ENCODE measurements at places on chromosomes 7 and 10. TPM values are rescaled to one million over a fixed set of nuclear protein-coding genes. Genes with fewer than 3 reads are reported as not detected.

TEX36 gene
- not detected for total RNA-seq

DNA sequence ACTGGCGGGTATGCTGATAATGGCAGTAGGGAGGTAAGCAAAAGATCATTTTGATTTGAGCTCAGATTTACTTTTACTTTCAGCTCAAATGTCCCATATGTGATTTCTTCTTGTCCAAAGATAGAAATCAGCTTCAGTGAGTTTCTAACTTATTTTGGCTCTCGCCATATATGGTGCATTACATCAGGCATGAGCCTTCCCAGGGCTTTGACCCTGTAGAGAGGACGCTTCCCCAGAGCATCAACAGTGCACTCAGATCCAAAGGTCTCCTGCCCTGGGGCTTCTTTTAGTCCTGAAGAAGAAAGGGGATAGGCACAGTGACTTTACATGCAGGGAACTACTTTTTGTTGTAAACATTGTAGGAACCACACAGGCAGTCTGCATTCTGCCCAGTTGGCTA, 128.6 kb upstream of the PDLIM1 start:
- DNase-seq: no peak
- peaks cover 100% of the 10 kb centered on the region for H3K4me1 ChIP-seq

- no peak overlapping the region for H3K27ac ChIP-seq
- no peak overlapping the region for H3K4me3 ChIP-seq
- H3K4me1 ChIP-seq: no peaks in the 10 kb centered on the region
- no peaks in the 10 kb centered on the region for H3K36me3 ChIP-seq
Measured at GRCh38 chr10:115795964-115796363, 477.0 kb downstream of the GFRA1 start.

GRCh38 chr10:127189226-127189625, 7.2 kb downstream of the INSYN2A start:
- peaks cover 6% of the 10 kb centered on the region for H3K4me1 ChIP-seq
- peaks cover 12% of the 10 kb centered on the region for H3K27me3 ChIP-seq
- DNase-seq: no peak
- no peak overlapping the region for H3K27ac ChIP-seq
- no peak overlapping the region for H3K4me3 ChIP-seq

ZNF722 gene
- total RNA-seq: not detected

DNA sequence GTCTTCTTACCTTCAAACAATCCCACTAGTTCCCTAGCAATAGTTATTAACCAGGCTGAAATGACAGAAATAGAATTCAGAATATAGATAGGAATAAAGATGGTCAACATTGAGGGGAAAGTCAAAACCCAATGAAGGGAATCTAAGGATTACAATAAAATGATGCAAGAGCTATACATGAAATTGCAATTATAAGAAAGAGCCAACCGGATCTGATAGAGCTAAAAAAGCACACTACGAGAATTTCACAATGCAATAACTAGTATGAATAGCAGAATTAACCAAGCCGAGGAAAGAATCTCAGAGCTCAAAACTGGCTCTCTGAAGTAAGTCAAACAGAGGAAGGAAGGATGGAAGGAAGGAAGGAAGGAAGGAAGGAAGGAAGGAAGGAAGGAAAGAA, 288.7 kb upstream of the KCND2 start:
- H3K4me1 ChIP-seq: no peaks in the 10 kb centered on the region
- H3K4me3 ChIP-seq: no peak overlapping the region
- no peak overlapping the region for H3K27ac ChIP-seq
- H3K27me3 ChIP-seq: no peaks in the 10 kb centered on the region
- H3K36me3 ChIP-seq: no peaks in the 10 kb centered on the region
- DNase-seq: no peak

KCNIP2 gene
- 0.33 TPM for total RNA-seq

TNRC18 gene
- total RNA-seq: 175 TPM

LEP gene
- not detected for total RNA-seq

GRCh38 chr10:70053841-70054288, 1.2 kb downstream of the MACROH2A2 start:
- no peaks in the 10 kb centered on the region for H3K27me3 ChIP-seq
- no peak for DNase-seq
- peak overlapping the region; percentile 75 for H3K4me3 ChIP-seq
- peak overlapping the region; percentile 76 for H3K27ac ChIP-seq
- H3K36me3 ChIP-seq: no peaks in the 10 kb centered on the region
- no peaks in the 10 kb centered on the region for H3K4me1 ChIP-seq

GRCh38 chr10:129222436-129222835, 244.6 kb upstream of the MGMT start:
- DNase-seq: no peak
- no peaks in the 10 kb centered on the region for H3K36me3 ChIP-seq
- no peak overlapping the region for H3K27ac ChIP-seq
- H3K27me3 ChIP-seq: no peaks in the 10 kb centered on the region
- H3K4me1 ChIP-seq: no peaks in the 10 kb centered on the region

GRCh38 chr7:34842782-34843181, 184.8 kb downstream of the NPSR1 start:
- no peak overlapping the region for H3K27ac ChIP-seq
- H3K4me1 ChIP-seq: no peaks in the 10 kb centered on the region
- H3K36me3 ChIP-seq: no peaks in the 10 kb centered on the region
- DNase-seq: peak; percentile 83

- H3K27me3 ChIP-seq: no peaks in the 10 kb centered on the region
- no peak overlapping the region for H3K4me3 ChIP-seq
- no peak for DNase-seq
- H3K36me3 ChIP-seq: no peaks in the 10 kb centered on the region
- no peak overlapping the region for H3K27ac ChIP-seq
Measured at GRCh38 chr10:58307676-58308075, 27.1 kb upstream of the UBE2D1 start.

- no peak overlapping the region for H3K27ac ChIP-seq
- peaks cover 28% of the 10 kb centered on the region for H3K27me3 ChIP-seq
- H3K4me3 ChIP-seq: no peak overlapping the region
- DNase-seq: no peak
- peaks cover 41% of the 10 kb centered on the region for H3K4me1 ChIP-seq
- no peaks in the 10 kb centered on the region for H3K36me3 ChIP-seq
Measured at GRCh38 chr7:151011097-151011409, 13.2 kb downstream of the ATG9B start.

DNA sequence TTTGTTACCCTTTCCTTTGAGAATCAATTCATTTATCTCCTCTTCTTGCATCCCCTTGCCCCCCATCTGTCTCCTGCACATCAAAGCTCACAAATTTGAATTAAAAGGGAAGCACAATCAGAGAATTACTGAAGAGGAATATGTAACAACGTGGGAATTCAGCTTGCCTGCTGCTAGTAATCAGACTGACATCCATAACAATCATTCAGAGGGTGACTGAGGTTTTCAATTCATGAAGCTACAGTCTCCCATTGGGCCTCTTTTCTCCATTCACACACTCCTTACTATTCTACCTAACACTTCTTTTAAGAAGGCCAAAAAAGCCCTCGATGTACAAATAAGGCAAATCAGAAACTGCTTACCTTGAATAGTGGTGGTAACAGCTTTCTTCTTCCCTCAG, 24.3 kb upstream of the DNA2 start:
- H3K27me3 ChIP-seq: no peaks in the 10 kb centered on the region
- DNase-seq: no peak
- H3K27ac ChIP-seq: no peak overlapping the region
- H3K4me3 ChIP-seq: no peak overlapping the region

GRCh38 chr10:86178401-86179152, 188.0 kb downstream of the GRID1 start:
- H3K27me3 ChIP-seq: no peaks in the 10 kb centered on the region
- no peaks in the 10 kb centered on the region for H3K36me3 ChIP-seq
- no peaks in the 10 kb centered on the region for H3K4me1 ChIP-seq
- no peak overlapping the region for H3K4me3 ChIP-seq
- H3K27ac ChIP-seq: no peak overlapping the region

DNA sequence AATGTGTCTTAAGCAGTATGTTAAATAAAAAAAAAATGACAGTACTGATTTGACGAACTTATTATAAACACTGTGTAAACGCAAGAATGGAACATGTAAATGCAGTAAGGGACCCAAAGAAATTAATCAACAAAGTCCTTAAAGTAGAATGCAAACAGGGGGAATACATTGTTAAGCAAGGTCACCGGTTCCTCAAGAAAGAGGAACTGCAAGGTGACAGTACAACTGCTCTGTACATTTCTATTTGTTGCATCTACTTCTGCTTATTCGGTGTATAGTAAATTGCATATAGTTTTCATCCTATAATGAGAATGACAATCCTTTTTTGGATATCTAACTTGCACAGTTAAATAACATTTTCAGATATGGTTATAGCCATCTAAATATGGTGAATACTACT, 387.0 kb upstream of the SEMA3D start:
- H3K4me3 ChIP-seq: no peak overlapping the region
- H3K27me3 ChIP-seq: no peaks in the 10 kb centered on the region
- no peak overlapping the region for H3K27ac ChIP-seq
- no peaks in the 10 kb centered on the region for H3K36me3 ChIP-seq

GRCh38 chr10:26540601-26541000, 102.5 kb downstream of the APBB1IP start:
- H3K27ac ChIP-seq: no peak overlapping the region
- H3K36me3 ChIP-seq: no peaks in the 10 kb centered on the region
- no peaks in the 10 kb centered on the region for H3K27me3 ChIP-seq
- H3K4me3 ChIP-seq: no peak overlapping the region
- DNase-seq: no peak

IKZF5 gene
- total RNA-seq: 12.0 TPM

GRCh38 chr10:126210051-126210651, 178.1 kb downstream of the ADAM12 start:
- no peaks in the 10 kb centered on the region for H3K36me3 ChIP-seq
- H3K4me3 ChIP-seq: no peak overlapping the region
- no peaks in the 10 kb centered on the region for H3K27me3 ChIP-seq
- no peak for DNase-seq

GRCh38 chr10:89258881-89259280, 7.3 kb upstream of the LIPA start:
- H3K4me3 ChIP-seq: no peak overlapping the region
- no peak overlapping the region for H3K27ac ChIP-seq
- peaks cover 3% of the 10 kb centered on the region for H3K4me1 ChIP-seq

- peaks cover 67% of the 10 kb centered on the region for H3K36me3 ChIP-seq
- H3K27ac ChIP-seq: no peak overlapping the region
- H3K4me1 ChIP-seq: peaks cover 15% of the 10 kb centered on the region
- no peak for DNase-seq
Measured at GRCh38 chr7:44113764-44114354, 9.5 kb downstream of the POLD2 start.

CPA2 gene
- total RNA-seq: not detected

DNA sequence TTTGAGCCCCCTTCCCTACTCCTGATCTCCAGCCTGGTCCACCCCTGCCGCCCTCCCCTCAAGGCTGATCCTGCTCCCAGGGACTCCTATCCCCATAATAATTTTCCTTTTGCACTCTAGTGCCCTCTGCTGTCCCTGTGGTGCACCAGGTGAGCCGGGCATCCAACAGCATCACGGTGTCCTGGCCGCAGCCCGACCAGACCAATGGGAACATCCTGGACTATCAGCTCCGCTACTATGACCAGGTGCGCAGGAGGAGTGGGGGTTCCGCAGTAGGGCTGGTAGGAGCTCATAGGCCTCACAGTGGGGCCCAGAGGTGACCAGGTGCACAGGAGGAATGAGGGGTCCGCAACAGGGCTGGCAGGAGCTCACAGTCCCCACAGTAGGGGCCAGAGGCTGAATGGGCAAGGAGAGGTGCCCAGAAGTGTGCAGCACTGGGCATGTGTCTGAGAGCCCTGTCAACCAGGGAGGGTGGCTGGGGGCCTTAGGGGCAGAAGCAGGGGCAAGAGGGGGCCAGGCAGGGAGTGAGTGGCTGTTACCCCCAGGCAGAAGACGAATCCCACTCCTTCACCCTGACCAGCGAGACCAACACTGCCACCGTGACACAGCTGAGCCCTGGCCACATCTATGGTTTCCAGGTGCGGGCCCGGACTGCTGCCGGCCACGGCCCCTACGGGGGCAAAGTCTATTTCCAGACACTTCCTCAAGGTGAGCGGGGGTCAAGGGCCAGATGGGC, 11.7 kb downstream of the EPHB6 start:
- no peaks in the 10 kb centered on the region for H3K27me3 ChIP-seq
- peak; percentile 83 for DNase-seq
- peaks cover 25% of the 10 kb centered on the region for H3K36me3 ChIP-seq
- no peak overlapping the region for H3K4me3 ChIP-seq
- no peak overlapping the region for H3K27ac ChIP-seq
- H3K4me1 ChIP-seq: no peaks in the 10 kb centered on the region

PON3 gene
- 0.50 TPM for total RNA-seq

- H3K36me3 ChIP-seq: no peaks in the 10 kb centered on the region
- H3K4me3 ChIP-seq: peak within 1 kb of the TSS; percentile 32
- no peak for DNase-seq
- peaks cover 46% of the 10 kb centered on the region for H3K27me3 ChIP-seq
- H3K27ac ChIP-seq: no peak within 1 kb of the TSS
- H3K4me1 ChIP-seq: peaks cover 18% of the 10 kb centered on the region
Measured at GRCh38 chr7:19772841-19773760, at the start of gene TMEM196. Gene TMEM196 (minus strand): TSS chr7:19773617. CDS start chr7:19772696, 921 bp downstream.

DNA sequence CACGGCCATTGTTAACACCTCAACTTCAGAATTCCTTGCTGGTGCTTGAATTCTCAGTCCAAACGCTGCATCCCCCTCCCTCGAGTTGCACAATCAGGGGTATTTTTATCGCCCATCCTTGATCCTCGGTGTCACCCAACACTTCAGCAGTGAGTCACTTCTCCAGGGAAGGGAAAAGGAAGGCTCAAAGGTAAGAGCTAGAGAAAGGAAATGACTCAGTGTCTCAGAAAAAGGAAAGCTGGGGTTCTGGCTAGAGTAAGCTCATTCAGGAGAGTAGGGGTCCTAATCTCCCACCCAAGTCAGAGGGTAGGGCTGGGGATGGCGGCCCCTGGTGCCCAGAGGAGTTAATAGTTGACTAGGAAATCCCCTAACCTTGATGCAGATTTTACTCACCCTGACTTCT, 39.8 kb upstream of the TRIM8 start:
- H3K4me1 ChIP-seq: peaks cover 34% of the 10 kb centered on the region
- peak overlapping the region; percentile 50 for H3K27ac ChIP-seq
- no peak for DNase-seq
- no peaks in the 10 kb centered on the region for H3K27me3 ChIP-seq
- H3K4me3 ChIP-seq: no peak overlapping the region
- no peaks in the 10 kb centered on the region for H3K36me3 ChIP-seq

CTTNBP2 gene
- total RNA-seq: 11.6 TPM

GRCh38 chr10:102462512-102463054, 11.2 kb upstream of the C10orf95 start:
- no peaks in the 10 kb centered on the region for H3K27me3 ChIP-seq
- H3K27ac ChIP-seq: no peak overlapping the region
- no peak overlapping the region for H3K4me3 ChIP-seq
- peaks cover 20% of the 10 kb centered on the region for H3K4me1 ChIP-seq
- no peaks in the 10 kb centered on the region for H3K36me3 ChIP-seq
- no peak for DNase-seq

- no peak overlapping the region for H3K27ac ChIP-seq
- no peaks in the 10 kb centered on the region for H3K27me3 ChIP-seq
- peaks cover 14% of the 10 kb centered on the region for H3K4me1 ChIP-seq
- no peak for DNase-seq
- no peak overlapping the region for H3K4me3 ChIP-seq
Measured at GRCh38 chr10:114678336-114678735, 20.3 kb upstream of the ABLIM1 start.

DNA sequence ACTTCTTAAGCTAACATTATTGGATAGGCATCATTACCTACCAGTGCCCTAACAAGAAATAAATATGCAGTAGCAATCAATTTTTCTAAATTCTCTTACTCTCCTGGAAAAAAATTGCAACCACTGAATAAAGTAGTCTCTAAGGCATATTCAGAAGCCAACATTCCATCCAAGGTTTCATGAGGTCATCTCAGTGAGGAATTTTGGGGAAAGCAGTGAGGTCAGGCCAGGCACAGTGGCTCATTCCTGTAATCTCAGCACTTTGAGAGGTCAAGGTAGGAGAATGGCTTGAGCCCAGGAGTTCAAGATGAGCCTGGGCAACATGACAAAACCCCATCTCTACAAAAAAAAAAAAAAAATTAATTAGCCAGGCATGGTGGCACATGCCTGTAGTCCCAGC, 75.9 kb upstream of the GHITM start:
- H3K4me3 ChIP-seq: no peak overlapping the region
- no peak for DNase-seq
- H3K27ac ChIP-seq: no peak overlapping the region
- no peaks in the 10 kb centered on the region for H3K4me1 ChIP-seq
- H3K36me3 ChIP-seq: no peaks in the 10 kb centered on the region

Data from esophagus muscularis mucosa (tissue), 4 donors.